Chondrocyte (in vitro differentiated cells): ENCODE measurements at places on chromosomes 7 and 10. TPM values are rescaled to one million over a fixed set of nuclear protein-coding genes. Genes with fewer than 3 reads are reported as not detected.
A peak's percentile ranks its signal among the peaks of the same experiment; 100 is the strongest.

The TMEM225B gene
- total RNA-seq = 0.56 to 1.8 TPM (median 0.75 TPM) in 3 replicates

DNA sequence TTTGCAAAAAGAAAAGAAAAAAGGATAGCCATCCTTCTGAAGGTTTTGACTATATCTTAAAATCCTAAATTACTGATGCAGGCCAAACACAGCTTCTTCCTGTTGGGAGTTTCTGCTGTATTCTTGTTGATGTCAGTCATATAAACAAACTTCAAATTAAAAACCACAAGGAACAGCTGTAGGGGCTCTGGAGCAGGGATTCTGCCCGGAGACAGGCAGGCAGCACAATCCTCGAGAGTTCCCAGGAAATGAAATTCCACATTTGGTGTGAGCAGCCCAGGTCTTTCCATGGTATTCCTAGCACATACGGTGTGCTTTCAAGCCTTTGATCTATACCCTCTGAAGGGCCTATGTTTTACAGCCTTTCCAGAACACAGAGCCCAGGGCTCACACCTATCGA, 43.2 kb downstream of the INSYN2A start:
- H3K4me1 ChIP-seq = peaks cover 36% of the 10 kb centered on the region
- no peak overlapping the region for H3K4me3 ChIP-seq
- H3K36me3 ChIP-seq = no peaks in the 10 kb centered on the region
- H3K27ac ChIP-seq = no peak overlapping the region
- H3K27me3 ChIP-seq = no peaks in the 10 kb centered on the region

The CPVL gene
- total RNA-seq = 4.9 to 5.9 TPM (median 5.0 TPM) in 3 replicates

DNA sequence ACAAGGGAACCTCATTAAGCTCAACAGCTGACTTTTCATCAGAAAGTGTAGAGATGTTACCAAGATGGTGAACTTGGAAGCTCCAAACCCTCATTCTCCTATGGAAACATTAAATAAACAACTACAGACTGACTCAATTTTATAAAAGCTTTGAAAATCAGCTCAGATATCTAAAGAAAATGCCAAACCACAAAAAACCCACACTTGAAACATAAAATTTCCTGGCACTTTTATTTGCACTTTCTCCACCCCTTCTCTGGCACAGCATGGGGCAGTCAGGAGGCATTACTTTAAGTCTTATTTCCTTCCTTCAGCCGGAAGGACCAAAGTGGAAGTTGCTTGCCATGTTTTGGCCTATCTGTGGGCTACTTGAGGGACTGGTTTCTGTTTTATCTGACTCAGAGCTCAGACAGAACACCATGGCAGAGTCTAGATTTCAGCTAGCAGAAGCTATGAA, 114.7 kb downstream of the ODAD2 start:
- no peak overlapping the region for H3K4me3 ChIP-seq
- no peaks in the 10 kb centered on the region for H3K4me1 ChIP-seq

The HOXA7 gene
- not detected in 3 replicates for total RNA-seq

DNA sequence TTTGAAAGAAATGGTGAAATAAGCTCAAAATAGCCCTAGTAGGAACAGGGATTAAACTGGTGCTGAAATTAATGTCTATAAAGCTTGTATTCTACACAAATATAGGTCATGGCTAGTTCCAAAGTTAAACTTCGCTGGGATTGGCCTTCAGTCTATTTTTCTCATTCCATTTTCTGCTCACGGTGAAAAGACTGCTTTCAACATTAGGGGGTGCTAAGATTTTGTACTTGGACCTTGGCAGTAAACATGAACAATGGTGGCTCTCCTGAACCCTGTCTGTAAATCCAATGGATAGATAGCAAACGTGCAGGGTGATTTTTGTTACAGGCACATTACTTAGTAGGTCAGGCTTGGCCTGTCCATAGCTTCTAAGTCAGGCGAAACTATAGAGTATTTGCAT, 36.0 kb upstream of the RSU1 start:
- H3K27me3 ChIP-seq = no peaks in the 10 kb centered on the region
- peaks cover 30% of the 10 kb centered on the region for H3K4me1 ChIP-seq
- H3K27ac ChIP-seq = no peak overlapping the region
- H3K4me3 ChIP-seq = no peak overlapping the region
- DNase-seq = no peak

DNA sequence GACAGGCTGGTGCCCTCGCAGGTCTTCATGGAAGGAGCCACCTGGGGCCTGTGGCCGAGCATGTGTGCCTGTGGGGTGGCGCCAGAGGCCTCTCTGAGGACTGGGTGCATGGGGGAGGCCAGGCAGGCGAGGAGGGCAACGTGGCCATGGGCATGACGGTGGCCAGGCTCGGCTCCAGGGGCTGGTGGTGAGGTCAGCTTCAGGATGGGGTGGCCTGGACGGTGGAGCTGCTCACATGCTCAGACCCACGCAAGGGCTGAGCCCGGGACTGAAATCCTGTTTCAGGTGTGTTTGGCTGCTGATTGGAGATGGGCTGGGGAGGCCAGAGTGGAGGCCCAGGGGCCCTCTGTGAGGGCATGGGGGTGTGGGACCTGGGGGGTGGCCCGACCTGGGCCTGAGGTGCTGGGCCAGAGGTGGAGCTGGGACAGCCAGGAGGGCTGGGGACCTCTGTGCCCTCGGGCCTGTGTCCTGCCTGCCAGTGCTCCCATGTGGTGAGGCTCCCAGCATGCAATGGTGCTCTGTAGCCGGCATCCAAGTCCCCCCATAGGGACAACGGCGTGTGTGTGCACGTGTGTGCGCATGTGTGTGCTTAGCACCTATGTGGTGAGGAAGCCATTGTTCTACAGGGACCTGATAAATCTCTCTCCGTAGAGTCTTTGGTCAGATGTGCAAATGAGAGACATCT, 71.1 kb downstream of the INPP5A start:
- H3K27ac ChIP-seq = no peak overlapping the region
- peak; percentile 85 for DNase-seq
- no peaks in the 10 kb centered on the region for H3K36me3 ChIP-seq
- no peaks in the 10 kb centered on the region for H3K27me3 ChIP-seq

DNA sequence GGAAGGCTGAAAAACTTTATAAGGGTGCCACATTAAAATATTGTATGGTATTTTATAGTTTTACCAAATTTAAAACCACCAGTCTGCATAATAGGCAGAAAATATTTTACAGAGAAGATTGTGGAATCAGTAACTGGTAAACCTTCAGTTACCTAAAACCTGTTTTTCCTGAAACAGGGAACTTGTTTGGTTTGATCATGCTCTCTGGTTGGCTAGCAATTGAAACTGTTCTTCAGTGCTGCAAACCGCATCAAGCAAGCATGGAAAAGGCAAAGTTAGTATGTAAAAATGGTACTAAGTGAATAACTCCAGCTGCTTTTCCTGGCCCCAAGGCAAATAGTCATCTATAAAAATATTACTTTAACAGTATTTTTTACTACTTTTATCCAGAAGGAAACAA, 316.9 kb upstream of the LRRN3 start:
- H3K4me3 ChIP-seq = no peak overlapping the region
- DNase-seq = no peak
- no peaks in the 10 kb centered on the region for H3K27me3 ChIP-seq
- peaks cover 22% of the 10 kb centered on the region for H3K4me1 ChIP-seq
- H3K27ac ChIP-seq = no peak overlapping the region

DNA sequence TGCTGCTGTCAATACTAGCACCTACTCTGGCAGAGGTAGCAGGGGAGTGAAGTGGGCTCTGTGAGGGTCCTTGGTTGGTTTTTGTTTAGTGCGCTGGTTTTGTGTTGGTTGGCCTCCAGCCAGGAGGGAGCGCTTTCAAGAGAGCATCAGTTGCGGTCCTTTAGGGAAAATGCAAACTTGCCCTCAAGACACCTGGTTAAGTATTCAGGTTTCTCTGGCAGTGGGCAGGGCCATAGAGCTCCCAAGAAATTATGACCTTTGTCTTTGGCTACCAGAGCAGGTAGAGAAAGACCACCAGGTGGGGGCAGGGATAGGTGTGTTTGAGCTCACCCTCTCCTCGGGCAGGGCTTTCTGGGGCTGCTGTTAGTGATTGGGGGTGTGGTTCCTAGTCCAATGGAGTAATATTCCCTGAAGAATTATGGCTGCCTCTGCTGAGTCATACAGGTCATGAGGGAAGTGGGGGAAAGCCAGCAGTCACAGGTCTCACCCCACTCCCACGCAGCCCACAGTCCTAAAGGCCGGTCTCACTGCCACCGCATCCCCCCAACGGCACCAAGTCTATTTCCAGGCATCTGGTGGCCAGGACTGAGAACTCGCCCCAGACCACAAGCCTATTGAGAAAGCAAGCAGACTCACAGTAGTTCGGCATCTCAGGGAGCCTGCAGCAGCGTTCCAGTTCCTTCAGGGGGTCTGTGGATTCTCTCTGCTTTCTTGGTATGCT, 280.5 kb downstream of the SFMBT2 start:
- no peak overlapping the region for H3K4me3 ChIP-seq
- no peak for DNase-seq
- peaks cover 3% of the 10 kb centered on the region for H3K36me3 ChIP-seq

GRCh38 chr7:146090023-146090645, 26.5 kb upstream of the CNTNAP2 start:
- peaks cover 4% of the 10 kb centered on the region for H3K27me3 ChIP-seq
- H3K36me3 ChIP-seq = no peaks in the 10 kb centered on the region
- H3K27ac ChIP-seq = no peak overlapping the region
- no peak overlapping the region for H3K4me3 ChIP-seq
- DNase-seq = no peak
- no peaks in the 10 kb centered on the region for H3K4me1 ChIP-seq

GRCh38 chr7:14691597-14692203, 210.9 kb downstream of the DGKB start:
- no peak overlapping the region for H3K27ac ChIP-seq
- DNase-seq = no peak
- H3K27me3 ChIP-seq = no peaks in the 10 kb centered on the region
- no peaks in the 10 kb centered on the region for H3K36me3 ChIP-seq
- peaks cover 22% of the 10 kb centered on the region for H3K4me1 ChIP-seq

DNA sequence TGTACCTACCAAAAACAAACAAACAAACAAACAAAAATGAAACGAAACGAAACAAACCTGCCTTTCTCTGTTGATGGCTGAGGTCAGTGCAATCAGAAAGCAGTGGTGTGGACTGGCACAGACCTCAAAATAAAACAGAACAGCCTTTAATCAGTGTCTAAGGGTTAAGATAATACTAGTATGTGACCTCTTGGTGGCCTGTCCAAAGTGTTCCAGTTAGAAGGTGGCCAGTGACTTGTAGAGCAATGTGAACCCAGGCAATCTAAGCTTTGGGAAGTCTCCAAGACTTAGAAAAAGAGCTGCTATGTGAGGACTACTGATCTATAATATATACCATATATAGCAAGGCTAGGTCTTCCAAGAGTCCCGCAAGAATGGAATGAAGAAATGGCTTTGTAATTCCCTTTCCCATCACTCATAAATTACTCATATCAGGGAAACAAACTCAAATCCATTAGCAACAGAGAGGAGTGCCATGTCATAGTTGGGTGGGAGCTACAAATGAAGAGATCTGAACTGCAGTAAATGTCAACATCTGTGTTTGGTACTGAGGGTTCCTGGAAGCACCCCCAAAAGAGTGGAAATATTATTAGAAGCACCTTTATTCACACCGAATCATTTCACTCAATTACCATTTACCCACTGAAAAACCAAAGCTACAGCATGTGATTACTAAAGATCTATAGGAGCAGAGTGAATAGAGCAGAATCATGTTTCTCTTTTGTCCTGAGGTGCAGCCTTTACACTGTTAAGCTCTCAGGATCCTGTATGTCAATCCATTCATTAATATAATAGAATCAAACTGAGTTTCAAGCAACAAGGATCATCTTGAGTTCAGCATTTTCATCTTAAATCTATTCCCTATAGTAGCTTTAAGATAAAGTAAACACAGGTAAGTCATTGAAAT, 28.0 kb downstream of the ABLIM1 start:
- no peak overlapping the region for H3K4me3 ChIP-seq
- no peak overlapping the region for H3K27ac ChIP-seq
- no peaks in the 10 kb centered on the region for H3K27me3 ChIP-seq
- peaks cover 57% of the 10 kb centered on the region for H3K4me1 ChIP-seq

DNA sequence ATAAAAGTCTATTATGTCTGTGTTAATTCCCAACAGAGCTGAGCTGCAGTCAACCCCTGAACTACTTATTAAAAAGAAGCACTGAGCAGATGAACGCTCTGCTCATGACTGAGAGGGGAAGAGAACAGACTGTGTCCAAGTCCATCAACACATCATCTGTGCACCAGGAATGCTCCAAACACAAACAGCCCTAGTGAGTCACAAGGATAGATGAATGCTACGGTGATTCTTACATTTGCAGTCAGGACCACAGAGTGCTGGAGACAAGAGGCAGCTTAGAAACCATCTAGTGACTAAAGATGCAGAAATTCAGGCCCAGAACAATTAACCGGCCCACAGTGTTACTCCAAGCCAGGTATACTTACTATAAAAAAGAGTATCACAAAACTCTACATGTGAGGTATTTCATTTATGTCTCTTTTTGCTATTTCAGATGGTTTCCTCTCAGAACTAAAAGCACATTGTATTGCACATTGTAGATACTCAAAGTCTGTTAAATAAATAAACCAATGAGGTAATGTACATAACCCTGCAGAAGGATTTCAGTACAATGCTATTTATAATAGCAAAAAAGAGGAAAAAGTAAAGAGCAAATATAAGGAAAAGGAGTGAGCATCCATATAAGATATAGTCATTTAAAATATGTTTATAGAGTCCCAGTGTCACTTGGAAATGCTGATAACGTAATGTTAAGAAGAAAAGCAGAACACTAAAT, 159.2 kb downstream of the KCNMA1 start:
- H3K27ac ChIP-seq = peak overlapping the region; percentile 75
- H3K4me3 ChIP-seq = no peak overlapping the region
- DNase-seq = no peak
- H3K4me1 ChIP-seq = peaks cover 42% of the 10 kb centered on the region
- H3K36me3 ChIP-seq = no peaks in the 10 kb centered on the region

The ZNF485 gene
- 1.8 to 2.5 TPM (median 1.9 TPM) in 3 replicates for total RNA-seq

DNA sequence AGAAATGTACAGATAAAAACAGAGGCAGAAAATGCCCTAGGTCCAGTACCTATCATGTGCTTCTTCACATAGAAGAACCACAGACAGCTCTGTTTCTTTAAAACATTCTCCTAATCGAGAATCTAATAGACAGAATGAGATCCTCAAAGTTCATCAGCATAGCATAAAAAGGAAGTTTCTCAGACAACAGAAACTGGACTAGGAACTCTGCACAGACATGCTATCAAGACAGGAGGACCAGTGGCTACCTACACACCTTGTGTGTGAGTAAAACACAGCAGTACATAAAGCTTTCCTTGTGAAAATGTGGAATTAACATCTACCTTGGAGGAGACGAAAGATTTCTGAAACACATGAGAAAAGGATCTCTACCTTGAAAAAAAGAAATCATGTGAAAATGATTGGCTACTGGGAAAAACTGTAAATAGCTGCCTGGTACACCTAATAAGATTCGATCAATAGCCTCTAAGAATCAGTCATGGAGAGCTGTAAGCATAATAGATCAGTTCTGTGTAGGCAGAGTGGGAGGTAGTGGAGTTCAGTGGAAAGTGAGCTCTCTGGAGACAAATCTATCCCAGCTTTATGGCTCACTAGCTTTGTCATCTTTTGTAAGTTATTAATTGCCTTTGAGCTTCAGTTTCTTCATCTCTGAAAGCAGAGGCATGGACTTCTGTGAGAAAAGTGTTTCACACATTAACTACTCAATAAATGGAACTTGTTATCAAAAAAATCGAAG, 26.7 kb downstream of the ELAPOR2 start:
- no peaks in the 10 kb centered on the region for H3K36me3 ChIP-seq
- H3K27ac ChIP-seq = no peak overlapping the region
- H3K27me3 ChIP-seq = no peaks in the 10 kb centered on the region
- DNase-seq = no peak
- H3K4me1 ChIP-seq = peaks cover 4% of the 10 kb centered on the region
- no peak overlapping the region for H3K4me3 ChIP-seq
